ENCODE measurements at places on chromosomes 13 and 19.
A peak's percentile ranks its signal among the peaks of the same experiment; 100 is the strongest.

GRCh38 chr13:48000559-48001113 lies 437 bp downstream of the SUCLA2 start:
- peak; percentile 9 for DNase-seq

DNA sequence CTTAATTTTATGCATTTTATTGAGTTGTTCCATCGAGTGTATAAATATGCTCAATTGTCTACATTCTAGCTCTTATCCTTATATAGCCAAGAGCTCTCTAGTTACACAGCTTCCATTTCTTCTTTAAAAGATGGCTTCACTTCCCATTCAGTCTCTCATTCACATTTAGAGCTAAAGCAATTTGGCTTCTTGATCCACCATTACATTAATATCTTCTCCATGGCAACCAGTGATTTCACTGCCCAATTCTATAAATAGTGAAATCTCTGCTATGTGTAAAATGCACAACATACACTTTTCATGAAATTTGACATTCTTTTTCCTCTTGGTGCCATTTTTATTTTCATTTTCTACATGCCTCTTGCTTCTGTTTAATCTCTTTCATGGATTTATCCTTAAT lies 696.9 kb upstream of the ATXN8OS start:
- no peak for DNase-seq

DNA sequence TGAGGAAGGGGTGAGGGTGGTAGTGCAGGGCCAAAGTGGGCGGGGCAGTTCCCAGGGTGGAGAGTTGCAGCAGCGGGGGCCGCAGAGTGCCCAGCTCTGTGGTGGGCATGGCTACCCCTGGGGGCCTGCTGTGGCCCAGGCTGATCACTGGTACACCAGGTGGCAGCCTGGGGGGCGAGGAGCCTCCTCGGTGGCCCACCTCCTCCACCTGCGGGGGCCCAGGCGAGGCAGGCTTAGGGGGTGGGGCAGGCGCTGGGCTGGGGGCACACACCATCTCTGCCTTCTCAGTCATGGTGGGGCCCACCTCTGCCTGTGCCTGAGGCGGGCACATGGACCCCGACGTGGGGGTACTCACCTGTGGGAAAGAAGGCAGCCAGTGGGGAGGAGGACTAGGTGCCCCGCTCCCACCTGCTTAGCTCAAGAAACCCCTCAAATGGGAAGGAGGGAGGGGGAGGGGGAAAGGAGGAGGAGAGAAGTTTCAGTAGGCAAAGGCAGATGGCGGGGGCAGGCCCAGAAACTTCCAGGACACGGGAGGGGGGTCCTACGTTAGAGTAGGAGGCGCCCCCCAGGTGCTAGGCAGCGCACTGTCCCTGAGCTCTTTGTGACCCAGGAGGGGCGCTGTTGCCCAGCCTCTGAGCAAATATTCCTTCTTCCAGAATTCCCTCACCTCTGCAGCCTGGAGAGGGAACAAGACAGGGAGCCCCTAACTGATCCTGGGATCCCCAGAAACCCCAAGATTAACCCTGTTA lies 1.6 kb downstream of the LYL1 start:
- DNase-seq = no peak

GRCh38 chr13:95091755-95092154 lies 209.5 kb downstream of the ABCC4 start:
- DNase-seq = no peak

- DNase-seq = peak; percentile 85
Observed at GRCh38 chr13:113856716-113857065, 7.2 kb downstream of the GAS6 start.

DNA sequence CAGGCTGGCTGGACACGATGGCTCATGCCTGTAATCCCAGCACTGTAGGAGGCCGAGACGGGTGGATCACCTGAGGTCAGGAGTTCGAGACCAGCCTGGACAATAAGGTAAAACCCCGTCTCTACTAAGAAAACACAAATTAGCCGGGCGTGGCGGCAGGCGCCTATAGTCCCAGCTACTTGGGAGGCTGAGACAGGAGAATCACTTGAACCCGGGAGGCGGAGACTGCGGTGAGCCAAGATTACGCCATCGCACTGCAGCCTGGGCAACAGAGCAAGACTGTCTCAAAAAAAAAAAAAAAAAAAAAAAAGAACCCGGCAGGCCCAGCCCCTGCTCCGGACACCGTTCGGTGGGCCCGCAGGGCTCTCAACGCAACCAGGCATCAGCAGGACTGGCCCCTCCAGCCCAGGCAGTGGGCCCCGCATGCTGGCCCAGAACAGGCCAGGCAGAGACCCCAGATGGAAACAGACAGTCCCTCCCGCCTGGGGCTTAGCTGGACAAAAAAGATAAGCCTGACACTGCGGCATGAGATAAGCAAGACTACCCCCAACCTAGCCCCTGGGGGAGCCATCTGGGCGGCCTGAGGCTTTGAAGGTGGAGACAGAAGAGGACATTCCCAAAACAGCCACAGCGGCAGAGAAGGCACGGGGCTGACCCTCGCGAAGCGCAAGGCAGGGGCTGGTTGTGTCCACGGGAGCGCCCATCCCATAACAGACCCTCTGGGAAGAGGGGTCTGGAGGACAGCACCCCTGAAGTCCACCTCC lies 11.6 kb downstream of the REXO1 start:
- DNase-seq = no peak

DNA sequence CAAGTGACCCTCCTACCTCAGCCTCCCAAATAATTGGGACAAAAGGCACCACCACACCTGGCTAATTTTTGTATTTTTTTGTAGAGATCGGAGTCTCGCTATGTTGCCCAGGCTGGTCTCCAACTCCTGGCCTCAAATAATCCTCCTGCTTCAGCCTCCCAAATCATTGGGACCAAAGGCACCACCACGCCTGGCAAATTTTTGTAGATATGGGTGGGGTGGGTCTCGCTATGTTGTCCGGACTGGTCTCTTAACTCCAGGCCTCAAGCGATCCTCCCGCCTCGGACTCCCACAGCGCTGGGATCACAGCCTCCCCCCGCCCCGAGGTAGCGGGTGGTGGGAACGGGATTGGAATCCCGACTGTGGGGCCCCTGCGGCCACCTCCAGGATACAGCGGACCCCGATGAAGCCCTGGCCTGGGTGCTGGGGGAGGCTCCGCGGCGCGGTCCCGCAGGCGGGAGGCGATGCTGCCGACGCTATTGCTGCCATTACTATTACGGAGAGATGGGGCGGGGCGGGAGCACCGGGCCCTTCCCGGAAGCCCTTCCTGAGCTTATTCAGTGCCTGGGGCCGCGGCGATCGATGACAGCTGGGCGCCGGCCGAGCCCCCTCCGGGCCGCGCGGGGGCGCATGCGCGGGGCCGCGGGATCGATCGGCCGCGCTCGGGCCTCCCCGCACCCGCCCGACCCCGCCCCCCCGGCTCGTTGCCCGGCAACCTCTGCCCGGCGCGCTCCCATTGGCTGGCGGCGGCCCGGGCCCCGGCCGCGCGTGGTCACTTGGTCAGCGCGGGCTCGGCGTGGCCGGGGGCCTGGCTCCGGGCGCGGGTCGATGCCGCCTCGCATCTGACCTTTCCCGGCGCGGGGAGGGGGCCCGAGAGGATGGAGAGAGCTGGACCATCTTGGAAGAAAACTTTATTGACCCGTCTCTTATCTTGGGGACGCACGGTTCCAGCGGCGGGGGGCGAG lies 27.9 kb upstream of the ONECUT3 start:
- peak; percentile 69 for DNase-seq

All from EL (cell line).